Activated T-helper 1 cell treated with anti-CD3 and anti-CD28 coated beads, Interleukin-2, amount 50 U/mL, for 16 hours (primary cell): ENCODE measurements at places on chromosomes 16 and 17.

DNA sequence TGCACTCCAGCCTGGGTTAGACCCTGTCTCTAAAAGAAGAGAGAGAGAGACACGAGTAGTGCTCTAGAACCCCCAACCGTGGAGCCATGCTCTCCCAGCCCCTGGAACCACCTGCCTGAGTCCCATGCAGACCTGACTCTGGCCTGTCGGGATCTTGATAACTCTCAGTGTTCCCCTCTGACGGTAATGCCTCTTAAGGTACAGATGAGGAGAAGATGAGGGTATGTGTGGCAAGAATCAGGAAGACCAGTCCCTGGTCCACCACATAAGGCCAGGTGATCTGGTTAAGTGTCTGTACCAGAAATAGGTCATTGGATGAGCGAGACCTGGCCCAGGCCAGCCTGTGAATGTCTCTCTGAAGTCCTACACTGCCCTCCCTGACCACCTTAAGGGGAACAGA lies 18.4 kb downstream of the OSBPL7 start:
- no peak for DNase-seq

GRCh38 chr17:3889325-3890012 lies 3.4 kb downstream of the CAMKK1 start:
- DNase-seq = no peak

DNA sequence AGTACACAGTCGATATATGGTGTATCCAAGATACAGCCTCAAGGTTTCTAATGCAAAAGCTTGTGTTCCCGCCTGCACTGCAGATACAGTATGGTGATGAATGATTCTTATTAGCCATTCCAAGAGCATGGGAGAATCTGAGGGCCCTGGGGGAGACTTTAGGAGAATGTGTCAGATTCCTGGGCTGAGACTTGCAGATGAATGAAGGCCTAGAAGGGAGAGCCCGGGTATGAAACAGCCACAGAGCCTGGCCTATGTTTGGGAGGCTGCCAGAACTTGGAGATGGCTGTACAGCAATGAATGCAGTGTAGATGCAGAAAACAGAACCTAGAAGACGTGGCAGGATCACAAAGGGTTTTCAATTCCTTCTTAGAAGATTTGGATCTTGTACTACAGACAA lies 510.7 kb downstream of the HAPSTR1 start:
- DNase-seq = no peak

DNA sequence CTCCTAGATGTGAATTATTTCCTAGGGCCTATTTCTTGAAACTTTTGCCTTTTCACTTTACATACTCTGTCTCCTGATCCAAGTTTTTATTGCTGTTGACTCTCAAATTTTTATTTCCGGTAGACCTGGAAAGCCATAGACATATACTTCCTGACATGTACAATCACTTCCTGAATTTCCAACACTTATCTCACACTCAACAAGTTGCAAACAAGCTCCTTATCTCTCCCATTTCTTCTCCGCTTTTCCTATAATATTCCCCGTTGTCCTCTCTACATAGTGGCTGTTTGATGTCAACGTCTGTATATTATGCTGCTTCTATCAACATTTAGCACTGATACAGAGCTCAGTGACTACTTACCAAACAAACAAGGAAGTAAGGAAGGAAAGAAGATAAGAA lies 59.3 kb downstream of the IKZF3 start:
- DNase-seq = no peak

- no peak for DNase-seq
Measured at GRCh38 chr17:79976451-79976850, 59.2 kb downstream of the TBC1D16 start.

GRCh38 chr17:6480303-6480675 lies 36.0 kb downstream of the PIMREG start:
- DNase-seq = no peak

DNA sequence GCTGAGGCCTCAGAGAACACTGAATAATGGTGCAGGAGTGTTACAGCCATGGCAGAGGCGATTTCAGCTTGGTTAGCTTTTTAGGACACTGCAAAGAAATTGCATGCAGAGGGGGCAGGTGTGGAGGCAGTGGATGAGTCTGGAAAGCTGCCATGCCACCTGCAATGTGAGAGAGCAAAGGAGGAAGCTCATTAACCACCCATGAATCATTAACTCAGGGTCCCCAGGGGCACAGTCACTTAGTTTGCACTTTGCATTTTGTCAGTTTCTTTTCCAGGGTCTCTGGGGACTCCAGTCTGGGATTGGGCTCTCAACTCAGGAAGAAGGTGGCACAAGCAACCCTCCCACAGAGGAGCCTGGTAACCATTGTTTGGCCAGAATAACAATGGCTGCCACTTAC lies 132.9 kb downstream of the USP31 start:
- no peak for DNase-seq

GRCh38 chr17:77579682-77580081 lies 378.8 kb upstream of the TNRC6C start:
- no peak for DNase-seq

- no peak for DNase-seq
Measured at GRCh38 chr16:28505489-28506137, 1.0 kb downstream of the IL27 start.

DNA sequence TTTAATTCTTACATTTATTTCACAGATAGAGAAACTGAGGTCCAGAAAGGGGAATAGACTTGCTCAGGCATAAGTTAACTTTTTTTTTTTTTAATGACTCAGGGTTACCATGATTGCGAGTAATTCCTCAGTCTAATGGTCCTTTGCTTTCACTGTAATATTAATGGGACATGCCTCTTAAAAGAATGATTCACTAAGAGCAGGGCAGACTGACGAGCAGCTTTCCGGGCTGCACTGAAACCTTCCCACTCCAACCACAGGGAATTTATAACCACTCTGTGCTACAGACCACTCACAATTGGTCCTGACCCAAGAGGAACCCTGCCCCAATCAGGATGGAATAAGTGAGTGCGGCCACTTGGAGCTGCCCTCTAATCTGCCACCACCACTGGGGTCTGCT lies 5.7 kb downstream of the HOXB2 start:
- DNase-seq = no peak

DNA sequence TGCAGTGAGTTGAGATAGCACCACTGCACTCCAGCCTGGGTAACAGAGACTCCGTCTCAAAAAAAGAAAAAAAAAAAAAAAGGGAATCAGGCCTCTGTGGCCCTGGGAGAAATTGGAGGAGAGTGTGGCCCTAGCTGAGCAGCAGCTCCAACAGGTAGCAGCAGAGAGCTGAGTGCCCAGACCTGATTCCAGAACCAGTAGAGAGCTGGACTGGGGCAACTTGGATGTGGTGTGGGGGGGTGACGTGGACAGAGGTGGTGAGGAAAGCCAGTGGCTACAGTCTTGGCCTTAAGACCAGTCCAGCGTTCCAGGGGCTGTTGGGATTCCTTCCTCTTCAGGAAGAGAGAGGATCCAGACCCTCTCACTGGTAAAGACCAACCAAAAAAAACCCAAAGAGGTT lies 1.7 kb downstream of the HSPB9 start:
- no peak for DNase-seq

DNA sequence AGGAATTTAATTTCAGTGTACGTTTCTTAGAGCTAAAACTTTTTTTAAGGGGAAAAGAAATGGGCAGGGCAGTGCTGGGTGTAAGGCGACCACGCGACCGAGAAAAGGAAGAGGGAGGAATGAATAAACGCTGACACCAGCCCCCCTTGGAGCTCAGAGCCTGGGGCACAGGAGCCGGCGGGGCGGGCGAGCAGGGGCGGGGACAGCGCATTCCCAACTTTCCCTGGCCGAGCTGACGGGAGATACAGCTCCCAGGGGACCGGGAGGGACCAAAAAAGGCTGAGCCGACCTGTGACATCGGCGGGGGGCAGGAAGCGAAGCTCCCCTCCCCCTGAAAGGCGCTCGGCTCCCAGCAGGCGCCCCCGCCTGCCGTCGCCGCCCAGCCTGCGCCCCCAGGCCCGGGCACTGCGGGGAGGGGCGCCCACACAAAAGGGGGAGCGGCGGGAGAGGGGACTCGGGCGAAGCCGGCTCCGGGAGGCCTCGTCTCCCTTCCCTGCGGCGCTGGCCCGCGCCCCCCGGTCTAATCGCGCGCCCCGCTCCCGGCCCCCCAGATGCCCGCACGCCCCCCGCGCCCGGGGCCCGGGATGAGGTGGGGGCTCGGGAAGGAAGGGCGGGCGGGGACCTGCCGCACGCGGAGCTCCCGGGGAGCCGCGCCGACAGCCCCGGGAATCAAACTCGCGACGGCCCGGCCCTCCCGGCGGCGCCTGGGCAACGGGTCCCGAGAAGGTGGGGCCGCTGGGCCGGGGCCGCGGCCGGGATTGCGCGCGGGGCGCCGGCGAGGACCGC lies 622 bp downstream of the CUEDC1 start:
- DNase-seq = no peak

- no peak for DNase-seq
Measured at GRCh38 chr17:33927732-33928133, 327.4 kb upstream of the CCL2 start.

GRCh38 chr17:65544672-65545071 lies 16.8 kb downstream of the AXIN2 start:
- DNase-seq = no peak

DNA sequence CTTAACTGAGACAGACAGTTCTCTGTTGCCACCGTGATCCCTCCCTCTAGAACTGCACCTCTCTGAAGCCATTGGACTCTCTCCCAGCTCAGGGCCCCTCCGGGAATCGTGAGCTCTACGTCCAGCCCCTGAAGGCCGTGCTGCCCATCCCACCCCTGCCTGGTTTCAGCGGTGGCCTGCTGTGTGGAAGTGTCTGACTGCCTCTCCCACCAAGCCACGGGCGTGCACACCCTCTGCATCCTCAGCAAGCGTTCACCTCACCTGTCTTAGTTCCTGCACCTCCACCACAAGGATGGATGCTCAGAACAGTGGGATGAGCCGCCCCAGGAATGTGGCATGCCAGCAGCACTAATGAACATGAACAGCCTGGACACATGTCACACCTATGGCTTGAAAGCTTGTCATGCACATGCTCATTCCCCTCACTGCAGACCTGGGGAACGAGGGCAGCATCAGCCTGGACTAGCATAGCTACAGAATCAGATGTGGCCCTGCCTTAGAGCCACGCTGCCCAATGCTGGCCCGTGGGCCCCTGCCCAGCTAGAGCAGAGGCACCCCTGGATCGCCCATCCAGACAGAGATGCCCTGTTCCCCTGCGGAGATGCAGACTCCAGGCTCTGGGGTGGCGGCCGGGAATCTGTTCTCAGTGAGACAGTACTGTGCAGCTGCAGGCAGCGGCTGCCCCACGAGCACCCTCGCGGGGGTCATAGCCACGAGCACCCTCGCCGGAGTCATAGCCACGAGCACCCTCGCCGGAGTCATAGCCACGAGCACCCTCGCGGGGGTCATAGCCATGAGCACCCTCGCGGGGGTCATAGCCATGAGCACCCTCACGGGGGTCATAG lies 73.7 kb upstream of the CHMP6 start:
- no peak for DNase-seq
